ENCODE measurements at places on chromosomes 5 and 9.

GRCh38 chr5:100890461-100891008 is 12.5 kb downstream of the ST8SIA4 start:
- peak overlapping the region; percentile 93 for H3K27ac ChIP-seq
- no peak for DNase-seq
- H3K27me3 ChIP-seq, result no peaks in the 10 kb centered on the region
- peaks cover 7% of the 10 kb centered on the region for H3K36me3 ChIP-seq

- H3K4me1 ChIP-seq, result no peaks in the 10 kb centered on the region
- peaks cover 14% of the 10 kb centered on the region for H3K27me3 ChIP-seq
- no peak overlapping the region for H3K27ac ChIP-seq
- no peak for DNase-seq
- H3K36me3 ChIP-seq, result no peaks in the 10 kb centered on the region
Observed at GRCh38 chr9:120187758-120188157, 392.2 kb downstream of the CDK5RAP2 start.

GRCh38 chr5:160198841-160199409 is 30.4 kb upstream of the FABP6 start:
- peak overlapping the region; percentile 56 for H3K4me3 ChIP-seq
- H3K4me1 ChIP-seq, result peaks cover 12% of the 10 kb centered on the region
- DNase-seq, result no peak
- peaks cover 30% of the 10 kb centered on the region for H3K27me3 ChIP-seq

DNA sequence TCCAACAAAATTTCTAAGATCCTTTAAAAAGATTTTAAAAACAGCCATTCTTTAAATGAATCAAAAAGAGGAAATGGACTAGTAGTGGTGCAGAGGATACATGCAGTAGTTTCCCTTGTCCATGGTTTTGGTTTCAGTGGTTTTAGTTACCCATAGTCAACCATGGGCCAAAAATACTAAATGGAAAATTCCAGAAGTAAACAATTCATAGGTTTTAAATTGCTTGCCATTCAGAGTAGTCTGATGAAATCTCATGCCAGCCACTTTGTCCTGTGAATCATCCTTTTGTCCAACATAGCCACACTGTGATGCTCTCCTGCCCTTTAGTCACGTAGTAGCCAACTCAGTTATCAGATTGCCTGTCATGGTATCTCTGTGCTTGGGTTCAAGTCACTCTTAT is 286.1 kb downstream of the ANXA1 start:
- H3K4me1 ChIP-seq, result no peaks in the 10 kb centered on the region
- H3K4me3 ChIP-seq, result no peak overlapping the region
- H3K27ac ChIP-seq, result no peak overlapping the region
- H3K27me3 ChIP-seq, result no peaks in the 10 kb centered on the region
- H3K36me3 ChIP-seq, result no peaks in the 10 kb centered on the region
- no peak for DNase-seq

- H3K4me3 ChIP-seq, result peak overlapping the region; percentile 63
- H3K27me3 ChIP-seq, result no peaks in the 10 kb centered on the region
- H3K27ac ChIP-seq, result peak overlapping the region; percentile 49
- H3K4me1 ChIP-seq, result peaks cover 16% of the 10 kb centered on the region
- DNase-seq, result no peak
- peaks cover 4% of the 10 kb centered on the region for H3K36me3 ChIP-seq
Observed at GRCh38 chr5:675871-676698, 17.1 kb downstream of the TPPP start.

DNA sequence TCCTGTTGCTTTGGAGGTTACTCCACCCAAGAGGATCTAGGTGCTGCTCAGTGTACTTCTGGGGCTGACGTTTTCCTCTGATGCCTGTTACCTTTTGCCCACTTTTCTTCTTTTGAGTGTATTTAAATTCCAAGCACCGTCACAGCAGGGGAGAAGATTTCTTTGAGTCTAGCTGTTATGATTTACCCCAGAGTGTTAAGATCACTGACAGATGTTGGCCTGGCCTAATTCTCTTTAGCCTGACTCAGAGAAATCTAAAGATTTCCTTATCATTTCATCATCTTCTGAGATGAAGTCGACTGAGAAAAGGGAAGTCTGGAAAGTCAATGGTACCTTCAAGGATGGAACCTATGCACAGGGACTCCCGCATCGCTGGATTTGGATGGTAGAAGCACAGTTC is 191.5 kb downstream of the FBXL7 start:
- H3K4me3 ChIP-seq, result no peak overlapping the region
- H3K4me1 ChIP-seq, result no peaks in the 10 kb centered on the region
- no peak for DNase-seq
- H3K27me3 ChIP-seq, result no peaks in the 10 kb centered on the region

- H3K27ac ChIP-seq, result no peak overlapping the region
- no peaks in the 10 kb centered on the region for H3K36me3 ChIP-seq
- H3K4me1 ChIP-seq, result no peaks in the 10 kb centered on the region
- H3K4me3 ChIP-seq, result no peak overlapping the region
- no peaks in the 10 kb centered on the region for H3K27me3 ChIP-seq
Observed at GRCh38 chr5:118371973-118372831, 616.1 kb downstream of the DTWD2 start.

- no peak overlapping the region for H3K4me3 ChIP-seq
- H3K27ac ChIP-seq, result no peak overlapping the region
- DNase-seq, result no peak
- no peaks in the 10 kb centered on the region for H3K36me3 ChIP-seq
Observed at GRCh38 chr9:4011054-4011453, 288.8 kb downstream of the GLIS3 start.

DNA sequence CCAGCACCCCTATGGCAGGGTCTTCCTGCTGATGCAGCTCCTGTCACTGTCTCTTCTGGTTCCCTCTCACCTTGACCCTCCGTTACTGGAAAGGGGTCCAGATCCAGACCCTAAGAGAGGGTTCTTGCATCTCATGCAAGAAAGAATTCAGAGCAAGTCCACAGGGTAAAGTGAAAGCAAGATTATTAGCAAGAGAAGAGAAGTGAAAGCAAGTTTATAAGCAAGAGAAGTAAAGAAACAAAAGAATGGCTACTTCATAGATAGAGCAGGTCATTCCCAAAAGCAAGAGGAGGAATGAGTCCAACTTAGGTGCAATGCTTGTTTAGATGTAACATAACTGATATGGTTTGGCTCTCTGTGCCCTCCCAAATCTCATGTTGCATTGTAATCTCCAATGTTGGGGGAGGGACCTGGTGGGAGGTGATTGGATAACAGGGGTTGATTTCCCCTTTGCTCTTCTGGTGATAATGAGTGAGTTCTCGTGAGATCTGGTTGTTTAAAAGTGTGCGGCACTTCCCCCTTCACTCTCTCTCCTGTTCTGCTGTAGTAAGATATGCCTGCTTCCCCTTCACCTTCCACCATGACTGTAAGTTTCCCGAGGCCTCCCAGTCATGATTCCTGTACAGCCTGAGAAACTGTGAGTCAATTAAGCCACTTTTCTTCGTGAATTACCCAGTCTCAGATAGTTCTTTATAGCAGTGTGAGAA is 183.3 kb downstream of the MED10 start:
- H3K36me3 ChIP-seq, result no peaks in the 10 kb centered on the region
- H3K27me3 ChIP-seq, result peaks cover 8% of the 10 kb centered on the region
- H3K4me3 ChIP-seq, result no peak overlapping the region
- no peak overlapping the region for H3K27ac ChIP-seq
- no peaks in the 10 kb centered on the region for H3K4me1 ChIP-seq

- DNase-seq, result no peak
- no peaks in the 10 kb centered on the region for H3K36me3 ChIP-seq
- H3K4me3 ChIP-seq, result no peak overlapping the region
- H3K27me3 ChIP-seq, result no peaks in the 10 kb centered on the region
Observed at GRCh38 chr9:17318821-17319320, 184.0 kb downstream of the CNTLN start.

DNA sequence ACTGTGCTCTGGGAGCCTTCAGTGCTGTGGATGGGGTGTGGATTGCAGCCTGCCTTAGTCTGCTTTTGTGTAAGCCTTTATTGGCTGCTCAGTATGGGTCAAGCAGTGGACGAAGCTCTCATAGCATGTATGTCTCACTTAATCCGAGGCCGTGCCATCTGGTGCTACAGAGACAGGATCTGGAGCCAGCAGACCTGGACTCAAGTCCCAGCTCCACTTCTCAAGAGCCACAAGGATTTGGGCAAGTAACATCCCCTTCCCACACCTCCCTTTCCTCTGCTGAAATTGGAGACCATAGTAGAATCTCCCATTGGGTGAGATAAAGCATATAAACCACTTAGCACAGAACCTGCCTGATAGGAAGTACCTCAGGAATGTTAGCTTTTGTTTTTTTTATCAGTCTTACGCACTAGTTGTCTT is 23.4 kb upstream of the LECT2 start:
- DNase-seq, result no peak
- no peak overlapping the region for H3K4me3 ChIP-seq
- H3K27me3 ChIP-seq, result peaks cover 58% of the 10 kb centered on the region
- no peaks in the 10 kb centered on the region for H3K36me3 ChIP-seq
- no peaks in the 10 kb centered on the region for H3K4me1 ChIP-seq

GRCh38 chr9:81849631-81850259 is 78.5 kb upstream of the SPATA31D4 start:
- no peak for DNase-seq
- H3K4me3 ChIP-seq, result no peak overlapping the region
- H3K27me3 ChIP-seq, result no peaks in the 10 kb centered on the region
- H3K4me1 ChIP-seq, result no peaks in the 10 kb centered on the region
- no peak overlapping the region for H3K27ac ChIP-seq

- H3K4me3 ChIP-seq, result no peak overlapping the region
- no peaks in the 10 kb centered on the region for H3K27me3 ChIP-seq
- H3K36me3 ChIP-seq, result no peaks in the 10 kb centered on the region
- DNase-seq, result no peak
- no peak overlapping the region for H3K27ac ChIP-seq
- no peaks in the 10 kb centered on the region for H3K4me1 ChIP-seq
Observed at GRCh38 chr9:100554935-100555401, 22.9 kb upstream of the CAVIN4 start.

GRCh38 chr9:36213387-36213786 is 22.7 kb downstream of the CLTA start:
- H3K27me3 ChIP-seq, result no peaks in the 10 kb centered on the region
- peaks cover 31% of the 10 kb centered on the region for H3K4me1 ChIP-seq
- no peak for DNase-seq
- no peak overlapping the region for H3K4me3 ChIP-seq

DNA sequence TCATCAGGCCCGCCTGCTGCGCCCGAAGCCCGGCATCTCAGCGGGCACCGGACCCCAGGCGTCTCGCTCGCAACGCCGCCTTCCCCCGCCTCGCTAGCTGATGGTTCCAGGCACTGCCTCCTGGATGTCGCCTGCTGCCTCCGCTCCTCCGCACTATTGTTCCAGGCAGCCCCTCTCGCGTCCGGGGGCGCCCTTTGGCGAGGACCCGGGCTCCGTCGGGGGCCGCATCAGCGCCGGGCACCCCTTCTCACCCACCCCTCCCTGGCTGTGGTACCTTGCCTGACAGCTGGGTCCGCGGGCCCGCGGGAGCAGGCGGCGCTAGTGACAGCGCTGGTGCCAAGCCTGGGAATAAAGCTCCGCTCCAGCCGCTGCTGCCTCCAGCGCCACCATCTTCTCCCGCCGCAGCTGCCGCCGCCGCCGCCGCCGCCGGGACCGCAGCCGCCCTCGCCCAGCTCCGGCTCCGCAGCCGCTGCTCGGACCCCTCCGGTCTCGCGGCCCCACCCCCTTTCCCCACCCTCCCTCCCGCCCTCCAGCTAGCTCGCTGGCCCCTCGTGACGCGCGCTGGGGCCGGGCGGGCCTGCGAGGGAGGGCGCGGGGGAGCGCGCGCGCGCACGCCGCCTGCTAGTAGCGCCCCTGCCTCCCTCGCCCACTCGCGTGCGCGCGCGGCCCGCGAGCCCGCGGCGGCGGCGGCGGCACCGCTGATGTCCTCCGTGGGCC is at the start of gene APBA1:
Gene APBA1 (minus strand): TSS at position 493 of the 717 bp plus-strand sequence.
- H3K27me3 ChIP-seq, result peaks cover 32% of the 10 kb centered on the region
- H3K27ac ChIP-seq, result no peak within 1 kb of the TSS
- peaks cover 26% of the 10 kb centered on the region for H3K4me1 ChIP-seq
- peak within 1 kb of the TSS; percentile 94 for H3K4me3 ChIP-seq
- peak; percentile 42 for DNase-seq
- no peaks in the 10 kb centered on the region for H3K36me3 ChIP-seq

DNA sequence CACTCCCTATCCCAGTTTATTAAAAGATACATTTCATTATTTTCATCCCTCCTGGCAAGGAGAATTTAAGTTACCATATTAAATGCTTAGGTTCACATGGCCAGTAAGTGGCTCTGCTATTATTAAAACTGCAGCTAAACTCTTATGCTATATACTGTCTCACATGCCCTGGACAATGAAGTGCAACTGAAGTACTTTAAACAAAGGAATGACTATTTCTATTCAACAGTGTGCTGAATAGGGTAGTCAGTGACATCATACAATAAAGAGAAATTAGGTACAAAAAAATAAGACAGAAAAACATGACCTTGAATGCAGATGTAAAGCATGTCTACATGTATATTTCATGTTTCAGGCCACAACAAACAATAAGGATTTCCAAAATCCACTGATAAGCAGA is 282.6 kb upstream of the SMC2 start:
- no peak overlapping the region for H3K27ac ChIP-seq
- H3K36me3 ChIP-seq, result no peaks in the 10 kb centered on the region
- H3K4me1 ChIP-seq, result no peaks in the 10 kb centered on the region
- no peak for DNase-seq
- H3K4me3 ChIP-seq, result no peak overlapping the region

- no peak overlapping the region for H3K27ac ChIP-seq
- peaks cover 11% of the 10 kb centered on the region for H3K27me3 ChIP-seq
- no peak for DNase-seq
- H3K4me1 ChIP-seq, result no peaks in the 10 kb centered on the region
Observed at GRCh38 chr9:94135222-94135621, 51.0 kb downstream of the PTPDC1 start.

GRCh38 chr9:131226226-131226625 is 50.1 kb downstream of the FAM78A start:
- DNase-seq, result no peak
- H3K4me3 ChIP-seq, result no peak overlapping the region
- no peaks in the 10 kb centered on the region for H3K27me3 ChIP-seq
- H3K36me3 ChIP-seq, result peaks cover 3% of the 10 kb centered on the region
- H3K4me1 ChIP-seq, result peaks cover 8% of the 10 kb centered on the region
- peak overlapping the region; percentile 63 for H3K27ac ChIP-seq

DNA sequence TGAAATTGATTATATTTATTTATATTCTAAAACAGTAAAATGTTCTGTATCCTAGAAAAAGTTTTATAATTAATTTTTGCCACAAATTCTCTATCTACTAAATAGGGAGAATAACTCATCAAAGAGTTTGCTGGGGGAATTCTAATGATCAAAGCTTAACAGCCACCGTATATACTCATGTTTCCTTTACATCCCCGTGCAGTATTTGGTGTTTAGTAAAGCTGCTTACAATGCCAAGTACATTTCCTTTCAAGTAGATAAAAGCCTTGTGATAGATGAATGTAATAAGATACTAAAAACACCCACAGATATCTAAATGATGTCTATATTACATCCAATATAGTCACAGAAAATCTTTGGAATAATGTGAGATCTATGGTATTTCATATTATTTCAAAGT is 312.2 kb downstream of the HCN1 start:
- no peaks in the 10 kb centered on the region for H3K4me1 ChIP-seq
- H3K36me3 ChIP-seq, result no peaks in the 10 kb centered on the region
- no peak for DNase-seq
- H3K27me3 ChIP-seq, result no peaks in the 10 kb centered on the region
